ENCODE measurements at places on chromosomes 7 and 10. TPM values are rescaled to one million over a fixed set of nuclear protein-coding genes. Genes with fewer than 3 reads are reported as not detected.

GPR37 gene
- total RNA-seq, result 9.7 TPM

LRRC61 gene
- total RNA-seq, result 74.3 TPM

OPN1SW gene
- total RNA-seq, result not detected

CALML5 gene
- 0.71 TPM for total RNA-seq

ADGRA1 gene
- total RNA-seq, result not detected

SYCE1 gene
- not detected for total RNA-seq

DNA sequence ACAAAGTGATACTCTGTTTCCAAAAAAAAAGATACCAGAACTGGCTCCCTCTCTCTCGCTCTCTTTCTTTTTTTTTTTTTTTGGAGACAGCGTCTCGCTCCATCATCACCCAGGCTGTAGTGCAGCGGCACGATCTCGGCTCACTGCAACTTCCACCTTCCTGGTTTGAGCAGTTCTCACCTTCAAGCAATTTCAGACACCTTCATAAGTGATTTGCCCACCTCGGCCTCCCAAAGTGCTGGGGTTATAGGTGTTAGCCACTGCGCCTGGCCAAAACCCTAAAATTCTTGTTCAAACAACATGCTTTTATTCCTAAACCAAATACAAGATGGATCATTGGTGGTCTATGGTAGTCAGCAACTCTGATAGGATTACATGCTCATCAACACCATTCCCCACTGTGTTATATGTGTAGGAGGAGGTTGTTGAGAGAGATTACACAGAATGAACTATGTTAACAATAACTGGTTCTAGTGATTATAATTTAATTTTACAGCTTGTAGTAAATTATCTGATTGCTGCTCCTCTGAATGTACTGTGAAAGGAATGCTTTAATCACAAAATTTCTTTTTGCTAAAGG, 15.5 kb downstream of the ACBD5 start:
- no peak for DNase-seq

GRCh38 chr7:143451122-143451521, 7.9 kb downstream of the TAS2R60 start:
- DNase-seq, result no peak

GRCh38 chr7:138727336-138728099, 26.4 kb upstream of the SVOPL start:
- no peak for DNase-seq

DNA sequence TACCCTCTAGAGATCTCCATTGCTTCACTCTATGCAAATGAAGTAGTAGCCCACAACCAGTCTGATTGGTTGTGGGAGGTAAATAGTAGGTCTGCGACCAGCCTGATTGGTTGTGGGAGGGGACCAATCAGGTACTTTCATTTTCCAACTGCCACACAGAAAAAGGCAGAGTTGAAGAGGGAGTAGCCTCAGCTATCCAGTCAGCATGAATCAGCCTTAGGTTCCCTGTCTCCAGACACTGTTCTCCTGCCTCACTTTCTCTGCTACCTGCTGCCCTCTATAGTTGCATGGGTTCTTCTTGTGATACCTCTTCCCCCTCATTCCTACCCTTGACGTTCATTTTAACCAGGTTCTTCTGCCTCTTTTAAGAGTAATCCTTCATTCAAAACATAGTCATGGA, 114.5 kb upstream of the LYZL1 start:
- peak; percentile 2 for DNase-seq

DNA sequence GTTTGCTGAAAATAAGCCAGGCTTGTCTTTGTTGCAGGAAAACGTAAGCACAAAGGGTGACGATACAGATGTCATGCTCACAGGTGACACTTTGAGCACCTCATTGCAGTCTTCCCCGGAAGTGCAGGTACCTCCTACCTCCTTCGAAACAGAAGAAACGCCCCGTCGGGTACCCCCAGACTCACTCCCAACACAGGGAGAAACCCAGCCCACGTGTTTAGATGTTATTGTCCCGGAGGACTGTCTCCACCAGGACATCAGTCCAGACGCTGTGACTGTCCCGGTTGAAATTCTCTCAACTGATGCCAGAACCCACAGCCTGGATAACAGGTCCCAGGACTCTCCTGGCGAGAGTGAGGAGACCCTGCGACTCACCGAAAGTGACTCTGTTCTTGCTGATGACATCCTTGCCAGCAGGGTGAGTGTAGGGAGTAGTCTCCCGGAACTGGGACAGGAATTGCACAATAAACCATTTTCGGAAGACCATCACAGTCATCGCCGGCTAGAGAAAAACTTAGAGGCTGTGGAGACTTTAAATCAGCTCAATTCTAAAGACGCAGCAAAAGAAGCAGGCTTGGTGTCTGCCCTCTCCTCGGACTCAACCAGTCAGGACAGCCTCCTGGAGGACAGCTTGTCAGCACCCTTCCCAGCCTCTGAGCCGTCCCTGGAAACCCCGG, 18.3 kb upstream of the BHLHA15 start:
- DNase-seq, result no peak

Data from HT-29 (cell line).